CD4-positive, alpha-beta T cell treated with Interleukin-17A for 4 hours (primary cell): ENCODE measurements at places on chromosomes 11 and 22.
A peak's percentile ranks its signal among the peaks of the same experiment; 100 is the strongest.

DNA sequence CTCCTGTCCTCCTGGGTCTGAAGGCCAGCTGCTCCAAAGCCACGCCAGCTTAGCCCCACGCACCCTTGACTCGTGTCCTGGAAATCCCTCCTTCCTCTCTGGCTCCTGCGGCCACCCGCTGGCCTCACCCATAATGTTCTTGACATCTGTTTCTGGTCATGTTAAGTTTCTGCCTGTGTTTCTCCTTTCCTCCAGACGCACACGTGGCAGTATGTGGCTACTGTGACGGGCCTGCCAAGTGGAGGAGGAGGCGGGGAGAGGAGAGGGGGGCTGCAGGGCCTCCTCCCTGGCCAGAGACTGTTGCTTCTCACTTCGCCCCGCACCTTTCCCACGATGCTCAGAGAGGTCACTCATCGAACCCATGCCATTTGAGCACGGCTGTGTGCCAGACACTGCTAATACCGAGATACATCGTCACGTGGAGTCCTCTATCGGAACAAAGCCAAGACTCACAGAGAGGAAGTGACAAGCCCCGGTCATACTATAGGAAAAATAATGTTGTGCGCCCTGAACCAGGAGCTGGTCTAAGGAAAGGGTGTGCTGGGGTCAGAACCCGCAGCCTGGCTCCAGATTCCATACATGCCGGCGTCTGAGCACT, 11.5 kb downstream of the C1QTNF6 start:
- no peak for DNase-seq

- DNase-seq, result no peak
Measured at GRCh38 chr11:45361551-45361950, 75.4 kb upstream of the SYT13 start.

- DNase-seq, result no peak
Measured at GRCh38 chr22:34946339-34946985, 119.5 kb upstream of the ISX start.

- no peak for DNase-seq
Measured at GRCh38 chr22:29493636-29494035, 13.6 kb downstream of the NEFH start.

DNA sequence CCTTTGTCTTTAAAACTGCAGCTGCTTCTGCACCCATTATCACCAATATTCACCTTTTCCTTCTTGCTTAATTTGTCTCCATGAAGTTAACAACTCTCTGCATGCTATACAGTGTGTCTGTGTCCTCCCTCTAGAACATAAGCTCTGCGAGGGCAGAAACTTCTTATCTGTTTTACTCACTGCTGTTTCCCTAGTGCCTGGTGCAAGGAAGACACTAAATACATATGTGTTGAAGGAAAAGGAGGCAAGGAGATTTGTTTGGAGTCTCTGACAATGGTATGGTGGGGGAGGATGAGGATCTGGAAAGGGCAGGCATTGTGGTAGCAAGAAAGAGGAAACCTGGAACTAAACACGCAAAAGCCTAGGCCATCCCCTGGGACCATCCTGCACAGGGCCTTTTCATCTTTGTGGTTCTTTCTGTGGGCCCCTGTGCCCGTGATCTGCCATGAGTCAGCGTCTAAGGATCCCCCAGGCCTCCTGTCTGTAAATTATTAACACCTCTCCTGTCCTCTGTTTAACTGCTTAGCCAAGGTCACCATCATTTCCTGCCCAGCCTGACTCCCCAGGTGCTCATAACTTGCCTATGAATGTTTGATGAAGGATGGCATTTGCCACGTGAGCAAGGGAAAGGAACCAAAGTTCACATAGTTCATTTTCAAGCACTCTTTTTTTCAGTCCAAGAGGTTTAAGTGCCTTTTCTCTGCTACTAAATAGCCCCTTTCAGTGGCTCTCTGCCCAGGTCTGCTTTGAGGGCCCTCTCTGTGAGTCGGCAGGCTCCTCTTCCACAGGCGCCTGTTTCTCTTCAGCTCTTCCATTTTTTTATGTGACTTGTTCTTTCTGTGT, 131.1 kb downstream of the RASSF10 start:
- DNase-seq, result no peak

DNA sequence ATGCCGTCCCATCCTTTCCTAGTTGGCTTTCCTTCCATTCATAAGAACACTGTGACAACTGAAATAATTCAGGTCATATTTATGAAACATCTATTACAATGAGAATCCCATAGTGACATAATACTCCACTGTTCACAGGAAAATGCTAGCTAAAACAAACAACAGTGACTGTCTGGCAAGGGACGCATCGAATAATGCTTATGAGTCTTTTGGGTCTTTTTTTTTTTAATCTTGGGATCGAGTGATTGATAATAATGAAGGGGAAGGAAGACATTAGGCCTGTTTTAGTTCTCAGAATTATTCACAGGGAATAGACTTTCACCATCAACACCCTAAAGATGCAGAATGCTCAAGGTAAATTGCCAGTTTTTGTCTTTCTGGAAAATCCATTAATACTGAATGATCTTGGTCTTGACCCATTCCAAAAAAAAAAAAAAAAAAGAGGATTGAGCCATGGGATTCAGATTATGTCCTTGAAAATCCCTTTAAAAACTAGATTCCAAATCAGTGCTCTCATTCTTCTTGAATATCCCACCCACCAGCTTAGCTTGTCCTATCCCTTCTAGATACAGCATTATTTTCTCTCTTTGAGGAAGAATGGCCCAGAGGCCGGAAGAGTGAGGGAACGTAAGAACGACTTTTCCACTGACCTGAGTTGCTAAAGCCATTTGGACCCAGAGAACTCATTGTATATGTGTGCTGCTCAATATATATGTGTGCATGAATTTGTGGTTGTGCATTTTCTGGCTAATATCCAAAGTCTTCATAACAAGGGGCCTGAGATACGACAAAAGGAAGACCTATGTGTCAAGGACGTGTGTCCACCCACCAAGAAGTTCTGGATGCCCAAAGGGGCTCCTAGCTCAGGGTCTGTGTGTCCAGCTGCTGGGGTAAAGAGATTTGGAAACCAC, 35.2 kb upstream of the CREB3L1 start:
- DNase-seq, result no peak

DNA sequence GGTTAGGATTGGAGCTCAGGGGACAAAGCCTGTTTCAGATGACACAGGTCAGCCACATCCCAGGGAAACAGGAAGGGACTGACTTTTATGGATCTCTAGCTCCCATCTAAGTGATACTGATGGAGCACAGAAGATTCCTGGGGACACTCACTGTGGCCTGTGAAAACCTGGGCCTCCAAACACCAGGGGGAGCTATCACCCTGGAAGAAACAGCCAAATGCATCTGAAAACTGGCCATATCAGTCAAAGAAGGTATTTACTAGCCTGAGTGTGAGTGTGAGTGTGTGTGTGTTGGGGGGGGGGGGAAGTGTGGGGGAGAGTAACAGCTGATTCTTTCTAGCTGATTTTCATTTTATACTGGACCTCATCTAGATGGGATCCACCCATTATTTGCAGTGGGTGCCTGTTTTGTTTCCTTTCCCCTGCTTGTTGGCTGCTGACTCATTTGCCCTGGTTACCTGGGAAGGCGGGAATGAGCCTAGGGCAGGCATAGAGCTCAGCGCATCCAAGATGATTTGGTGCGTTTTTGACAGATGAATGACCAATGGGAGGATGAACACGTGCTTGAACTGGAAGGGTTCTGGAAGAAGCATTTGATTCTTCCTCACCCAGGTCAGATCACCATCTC, 284.0 kb downstream of the KIRREL3 start:
- DNase-seq, result peak; percentile 17

- DNase-seq, result no peak
Measured at GRCh38 chr11:122642971-122643370, 12.6 kb upstream of the UBASH3B start.

- DNase-seq, result no peak
Measured at GRCh38 chr11:128457874-128458273, 129.5 kb downstream of the ETS1 start.

DNA sequence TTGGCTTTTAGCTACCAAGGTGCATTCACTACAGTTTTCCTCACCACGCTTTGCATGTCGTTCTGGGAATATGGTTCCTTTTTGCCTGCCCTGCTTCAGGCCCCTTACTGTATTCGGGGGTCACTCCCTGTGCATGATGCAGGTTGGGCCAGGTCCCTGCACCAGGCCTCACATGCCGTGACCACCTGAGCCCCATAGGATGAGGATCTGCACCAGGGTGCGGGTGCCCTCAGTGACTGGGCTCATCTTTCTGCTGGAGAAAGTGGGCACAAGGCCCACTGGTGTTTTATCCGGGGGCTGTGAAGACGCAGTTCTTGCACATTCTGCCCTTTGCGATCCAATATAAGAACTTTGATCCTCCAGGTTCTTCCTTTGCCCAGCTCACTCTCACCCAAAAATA, 45.7 kb upstream of the CABP7 start:
- no peak for DNase-seq

GRCh38 chr22:31230155-31230870, 18.2 kb downstream of the LIMK2 start:
- no peak for DNase-seq

- DNase-seq, result peak; percentile 7
Measured at GRCh38 chr11:118010738-118011461, 24.7 kb downstream of the IL10RA start.

- peak; percentile 70 for DNase-seq
Measured at GRCh38 chr11:48307760-48308386, 1.9 kb downstream of the OR4S1 start.

DNA sequence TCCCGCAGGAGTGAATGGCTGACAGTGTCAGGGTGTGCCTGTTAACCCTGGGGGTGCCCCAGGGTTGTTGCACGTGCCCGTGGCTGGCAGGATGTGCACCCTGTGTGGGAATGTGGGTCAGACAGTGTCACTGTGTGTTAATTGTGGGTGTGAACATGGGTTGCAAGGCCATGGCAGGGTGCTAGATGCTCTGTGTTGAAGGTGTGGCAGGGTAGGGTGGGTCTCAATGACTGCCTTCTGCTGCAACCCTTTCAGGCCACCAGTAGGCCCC, 8.3 kb downstream of the RIN1 start:
- no peak for DNase-seq

GRCh38 chr11:41394521-41395195, 64.8 kb downstream of the LRRC4C start:
- DNase-seq, result no peak

- no peak for DNase-seq
Measured at GRCh38 chr11:128343135-128343514, 244.2 kb downstream of the ETS1 start.

DNA sequence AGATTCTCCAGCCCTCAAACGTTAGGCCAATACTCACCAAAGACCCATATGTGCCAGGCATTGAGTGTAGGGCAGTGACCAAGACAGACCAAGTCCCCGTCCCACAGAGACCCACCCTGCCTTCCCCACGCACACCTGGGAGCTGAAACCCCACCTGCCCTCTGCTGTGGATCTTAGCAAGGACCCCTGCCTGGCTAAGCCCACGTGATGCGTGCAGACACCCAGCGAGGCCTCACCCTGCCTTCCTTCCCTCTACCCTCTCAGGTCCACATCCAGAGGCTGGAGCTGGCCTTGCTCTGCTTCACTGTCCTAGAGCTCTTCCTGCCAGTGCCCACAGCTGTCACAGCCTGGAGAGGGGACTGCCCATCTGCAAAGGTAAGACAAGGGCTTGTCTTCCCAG, 10.2 kb downstream of the MS4A10 start:
- no peak for DNase-seq

DNA sequence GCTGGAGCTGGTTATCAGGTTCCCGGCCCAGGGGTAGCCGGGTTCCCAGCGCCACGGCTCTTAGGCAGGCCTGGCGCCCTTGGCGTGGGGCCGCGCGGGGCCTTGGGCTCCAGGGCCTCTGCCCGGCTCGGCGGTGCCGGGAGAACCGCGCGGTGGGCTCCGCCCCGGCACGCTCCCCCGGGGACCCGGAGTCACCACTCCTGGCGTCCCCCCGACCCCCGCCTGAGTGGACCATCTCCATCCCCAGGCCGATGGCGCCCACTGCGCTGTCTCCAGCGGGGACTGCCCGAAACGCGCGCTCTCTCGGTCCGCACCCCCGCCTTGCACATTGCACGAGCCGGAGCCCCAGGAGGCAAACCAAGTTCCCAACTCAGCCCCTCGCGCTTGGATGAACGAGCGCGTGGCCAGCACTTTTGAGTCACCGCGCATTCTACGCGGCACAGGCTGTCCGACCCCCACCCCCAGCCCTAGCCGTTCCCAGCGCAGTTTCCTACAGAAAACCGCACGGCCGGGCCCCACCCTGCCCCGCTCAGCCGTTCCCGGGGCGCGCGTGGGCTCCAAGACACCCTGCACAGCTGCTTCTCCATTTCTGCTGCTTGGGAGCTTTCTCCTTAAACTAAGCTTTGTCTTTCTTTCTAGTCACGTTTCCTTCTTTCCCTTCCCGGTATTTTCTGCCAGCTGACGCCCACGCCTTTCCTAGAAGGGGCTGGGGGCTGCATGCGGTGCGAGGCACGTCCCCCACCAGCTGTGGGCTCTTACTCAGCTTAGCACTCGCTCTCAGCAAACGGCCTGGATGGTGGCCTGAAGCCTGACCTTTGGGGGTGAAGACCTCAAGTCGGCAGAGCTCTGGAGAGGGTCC, 650 bp upstream of the CHID1 start:
- peak; percentile 45 for DNase-seq

- no peak for DNase-seq
Measured at GRCh38 chr11:69494851-69495250, 13.4 kb downstream of the LINC01488 start.

DNA sequence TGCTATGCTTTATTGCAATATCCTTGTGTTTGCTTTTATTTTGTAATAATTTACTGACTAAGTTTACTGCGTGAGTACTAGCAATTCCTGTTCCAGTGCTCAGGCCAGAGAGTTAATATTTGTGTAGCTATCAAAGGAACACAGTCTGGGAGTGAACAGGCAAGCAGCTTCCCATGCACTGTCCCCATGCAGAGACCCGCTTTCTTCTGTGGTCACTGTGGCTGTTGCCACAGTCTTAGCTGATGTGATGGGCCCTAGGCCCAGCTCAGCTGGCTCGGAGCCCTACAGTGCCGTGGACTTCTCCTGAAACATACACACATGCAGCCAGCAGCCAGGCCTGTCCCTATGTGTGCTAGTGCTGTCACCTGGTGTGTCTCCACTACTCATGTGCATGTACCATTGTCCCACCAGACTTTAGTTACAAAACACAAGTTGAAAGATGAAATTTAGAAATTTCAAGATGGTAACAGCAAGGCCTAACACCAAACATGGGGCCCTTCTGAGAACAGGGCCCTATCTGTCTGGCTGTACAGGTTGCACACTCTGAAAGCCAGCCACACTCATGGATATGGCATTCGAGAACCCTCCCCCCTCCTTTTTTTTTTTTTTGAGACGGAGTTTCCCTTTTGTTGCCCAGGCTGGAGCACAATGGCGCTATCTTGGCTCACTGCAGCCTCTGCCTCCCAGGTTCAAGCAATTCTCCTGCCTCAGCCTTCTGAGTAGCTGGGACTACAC, 12.3 kb upstream of the SCUBE2 start:
- DNase-seq, result no peak

GRCh38 chr11:59754494-59754858, 700 bp upstream of the STX3 start:
- DNase-seq, result peak; percentile 44

- DNase-seq, result no peak
Measured at GRCh38 chr22:17192186-17192585, 27.0 kb downstream of the ADA2 start.

DNA sequence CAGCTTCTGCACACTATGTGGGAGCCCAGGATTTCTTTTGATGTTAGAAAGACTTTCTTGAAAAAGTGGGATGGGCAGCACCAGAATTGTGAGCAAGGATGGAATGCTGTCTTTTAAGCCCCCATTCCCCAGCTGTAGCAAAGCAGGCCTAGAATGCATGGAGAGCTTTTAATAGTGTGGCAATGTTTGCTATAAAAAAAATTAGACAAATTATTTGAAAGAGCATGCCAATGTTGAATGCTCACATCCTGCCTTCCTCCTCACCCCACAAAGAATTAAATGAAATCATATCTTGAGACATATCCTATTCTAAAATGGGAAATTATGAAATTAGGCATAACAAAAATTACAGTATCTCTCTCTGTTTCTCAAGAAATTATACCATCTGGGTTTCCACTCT, 154.7 kb downstream of the C11orf91 start:
- DNase-seq, result no peak
